Stimulated activated CD8-positive, alpha-beta memory T cell treated with anti-CD3 and anti-CD28 coated beads, Interleukin-7, amount 100 ng/mL, for 1 hour (primary cell): ENCODE measurements at places on chromosomes 5 and 9.
A peak's percentile ranks its signal among the peaks of the same experiment; 100 is the strongest.

GRCh38 chr5:173709761-173710160, 93.3 kb upstream of the BOD1 start:
- DNase-seq, result no peak

DNA sequence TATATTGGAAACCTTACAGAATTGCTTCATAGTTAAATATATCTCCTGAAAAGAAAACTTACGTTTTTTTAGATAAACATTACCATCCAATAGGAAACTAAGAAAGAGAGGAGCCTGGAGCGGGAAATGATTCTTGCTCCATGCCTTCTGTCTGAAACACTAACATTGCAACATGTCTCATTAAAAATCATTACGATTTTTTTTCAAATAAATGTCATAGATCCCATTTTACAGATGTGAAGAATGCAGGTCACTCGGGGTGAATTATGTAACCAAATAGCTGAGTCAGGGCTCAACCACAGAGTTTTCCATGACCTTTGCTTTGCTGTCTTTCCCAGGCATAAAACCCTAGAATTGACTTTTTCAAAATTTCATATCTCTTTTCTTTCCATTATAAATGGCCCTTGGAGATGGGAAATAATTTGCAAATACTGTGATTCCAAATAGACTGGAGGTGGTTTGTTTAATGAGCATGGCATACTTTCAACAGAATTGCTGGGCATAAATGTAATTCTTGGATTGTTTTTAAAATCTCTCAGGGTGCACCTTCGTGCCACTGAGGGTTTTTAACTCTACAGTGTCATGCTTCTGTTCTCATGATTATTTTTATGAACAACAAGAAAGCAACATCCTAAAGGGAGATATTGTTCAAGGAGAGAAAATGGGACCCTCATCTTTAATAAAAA, 302.8 kb downstream of the EBF1 start:
- DNase-seq, result no peak

- DNase-seq, result no peak
These were observed 22.4 kb upstream of the IRX4 start for GRCh38 chr5:1905108-1905507.

DNA sequence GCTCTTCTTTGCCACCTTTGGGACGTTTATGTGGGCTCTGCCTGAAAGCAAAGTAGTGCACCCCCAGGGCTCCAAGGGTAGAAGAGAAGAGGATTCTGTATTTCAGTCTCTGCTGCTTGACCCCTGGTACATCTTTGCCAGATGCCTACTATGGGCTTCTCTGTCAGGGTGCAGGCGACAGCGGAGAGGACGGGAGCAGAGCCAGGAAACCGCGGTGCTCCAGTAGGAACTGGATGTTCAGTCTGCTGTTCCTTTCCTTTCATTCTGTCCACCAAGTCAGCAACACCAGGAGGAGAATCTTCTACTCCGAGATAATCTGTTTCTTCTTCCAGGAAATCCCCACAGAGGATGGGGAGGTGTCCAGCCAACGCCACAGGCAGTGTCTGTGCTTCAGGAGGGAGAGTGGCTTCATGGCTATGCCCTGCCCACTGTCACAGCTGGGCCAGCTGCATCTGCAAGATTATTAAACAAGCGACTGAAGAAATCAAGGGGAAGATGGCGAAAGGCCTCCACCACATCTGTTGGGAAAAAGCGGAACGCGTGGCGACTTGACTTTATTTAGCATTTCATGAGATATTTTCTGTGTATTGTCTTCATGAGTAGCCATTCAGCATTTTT, 398.3 kb downstream of the IRX1 start:
- DNase-seq, result no peak

DNA sequence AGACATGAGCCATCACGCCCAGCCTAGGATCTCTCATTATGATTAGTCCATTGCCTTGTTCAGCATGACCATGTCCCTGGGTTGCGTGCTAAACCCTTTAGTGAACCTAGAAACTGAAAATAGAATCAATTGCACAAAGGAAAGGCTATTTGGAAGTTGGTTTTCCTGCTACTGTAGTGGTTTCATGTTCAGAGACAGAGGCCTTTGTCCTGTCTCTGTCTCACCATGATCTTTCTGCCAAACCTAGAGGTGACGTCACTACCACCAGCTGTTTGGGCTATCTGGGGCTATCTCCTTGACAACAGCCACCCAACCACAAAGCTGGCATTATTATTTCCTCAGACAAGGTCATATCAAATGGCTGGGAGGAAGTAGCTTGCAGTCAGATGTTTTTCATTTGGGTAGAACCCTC, 4.0 kb upstream of the CDK5RAP2 start:
- DNase-seq, result no peak

DNA sequence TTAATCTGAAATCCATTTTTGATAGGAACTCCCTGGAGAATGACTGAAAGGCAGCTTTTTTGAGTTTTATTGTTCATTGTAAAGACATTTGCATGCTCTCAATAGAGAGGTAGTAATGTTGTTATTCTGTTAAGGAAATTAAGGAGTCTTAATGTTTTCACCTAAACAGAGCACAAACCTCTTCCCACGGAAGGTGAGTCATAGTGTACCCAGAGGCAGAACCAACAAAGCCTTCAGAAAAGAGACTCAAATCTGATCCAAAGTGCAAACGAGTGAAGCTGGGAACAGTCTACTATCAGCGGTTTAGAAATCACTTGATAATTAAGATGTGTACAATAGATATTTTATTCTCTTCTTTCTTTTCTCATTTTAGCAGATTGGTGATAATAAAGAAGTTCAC, 470.5 kb downstream of the PLK2 start:
- DNase-seq, result no peak

DNA sequence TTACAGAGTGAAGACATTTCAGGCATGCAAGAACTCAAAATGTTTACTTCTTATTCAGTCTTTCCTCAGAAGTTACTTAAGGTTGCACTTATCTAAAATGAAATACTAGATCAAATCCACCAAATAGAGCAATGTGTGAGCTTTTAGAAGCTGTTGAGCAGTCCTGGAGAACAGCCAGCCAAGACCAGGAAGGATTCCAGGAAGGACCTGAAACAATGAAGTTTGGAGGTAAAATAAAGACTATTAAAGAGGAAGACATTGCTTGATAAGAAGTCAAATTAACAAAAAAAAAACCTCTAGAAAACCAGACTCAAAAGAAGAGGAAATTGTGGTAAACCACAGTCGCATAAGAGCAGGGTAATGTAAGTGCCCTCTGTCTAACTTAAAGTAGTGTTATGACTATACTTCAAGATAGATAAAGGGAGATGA, 156.2 kb upstream of the S1PR3 start:
- no peak for DNase-seq

- DNase-seq, result no peak
These were observed 2.3 kb downstream of the FBXO38 start for GRCh38 chr5:148386041-148386440.

- no peak for DNase-seq
These were observed 530.5 kb downstream of the SEMA5A start for GRCh38 chr5:9015260-9015936.

DNA sequence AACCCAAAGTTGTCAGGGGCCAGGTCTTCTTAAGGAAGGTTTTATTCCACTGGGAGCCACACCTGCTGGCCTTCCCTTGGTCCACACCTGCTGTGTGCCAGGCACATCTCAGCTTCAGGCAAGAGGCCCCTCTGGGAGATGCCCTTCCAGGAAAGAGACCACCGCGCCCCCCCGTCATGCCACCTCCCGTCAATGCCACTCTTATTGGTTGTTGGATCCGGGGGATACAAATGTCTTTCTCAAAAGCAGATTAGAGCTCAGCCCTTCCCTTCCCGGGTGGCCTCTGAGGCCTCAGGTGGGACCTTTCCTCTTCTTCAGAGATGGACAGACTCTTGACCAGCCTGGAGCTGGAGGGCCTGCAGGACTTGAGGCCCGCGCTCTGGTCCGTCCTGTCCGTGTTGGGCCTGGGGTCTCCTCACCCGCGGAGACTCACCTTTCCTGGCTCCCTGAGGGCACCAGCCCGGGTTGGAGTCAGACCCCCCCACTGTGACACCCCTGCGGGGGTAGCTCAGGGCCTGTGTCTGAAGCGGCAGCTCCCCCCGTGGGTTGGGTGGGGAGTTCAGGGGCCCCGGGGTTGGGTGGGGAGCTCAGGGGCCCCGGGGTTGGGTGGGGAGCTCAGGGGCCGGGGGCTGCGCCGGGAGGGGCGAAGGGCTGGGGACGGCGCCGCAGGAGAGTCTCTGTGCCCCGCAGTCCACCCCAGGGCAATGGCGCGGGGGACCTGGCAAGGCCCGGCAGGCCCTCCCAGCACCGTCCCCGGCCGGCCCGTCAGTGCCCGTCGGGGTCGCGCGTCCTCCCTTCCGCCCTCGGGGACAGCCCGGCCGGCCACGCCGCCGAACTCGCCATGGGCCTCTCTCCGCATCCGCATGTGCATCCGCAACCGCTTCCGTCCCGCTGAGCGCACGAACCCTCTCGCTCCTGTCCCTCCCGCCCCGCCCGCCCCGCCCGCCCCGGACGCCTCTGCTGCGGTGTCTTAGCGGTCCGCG, 3.7 kb upstream of the SLC9A3 start:
- DNase-seq, result no peak

- peak; percentile 86 for DNase-seq
These were observed at the start of gene DCTN4 for GRCh38 chr5:150758531-150759333. TSS of gene DCTN4 (minus strand) at chr5:150759017. CDS start at chr5:150758993, 24 bp downstream.

DNA sequence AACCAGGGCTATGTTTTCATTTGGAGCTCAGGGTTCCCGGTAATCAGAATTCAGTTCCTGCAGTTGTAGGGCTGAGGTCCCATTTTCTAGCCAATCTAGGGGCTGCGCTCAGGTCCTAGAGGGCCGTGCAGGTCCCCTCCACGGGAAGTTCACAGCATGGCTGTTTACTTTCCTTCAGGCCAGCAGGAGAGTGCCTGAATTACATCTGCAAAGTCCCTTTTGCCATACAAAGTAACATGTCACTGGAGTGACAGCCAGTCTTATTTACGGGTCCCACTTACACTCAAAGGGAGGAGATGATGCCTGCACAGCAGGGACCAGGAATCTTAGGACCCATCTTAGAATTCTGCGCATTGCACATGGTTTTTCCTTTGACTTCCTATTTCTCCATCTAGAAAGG, 29.9 kb upstream of the TGFBI start:
- no peak for DNase-seq

DNA sequence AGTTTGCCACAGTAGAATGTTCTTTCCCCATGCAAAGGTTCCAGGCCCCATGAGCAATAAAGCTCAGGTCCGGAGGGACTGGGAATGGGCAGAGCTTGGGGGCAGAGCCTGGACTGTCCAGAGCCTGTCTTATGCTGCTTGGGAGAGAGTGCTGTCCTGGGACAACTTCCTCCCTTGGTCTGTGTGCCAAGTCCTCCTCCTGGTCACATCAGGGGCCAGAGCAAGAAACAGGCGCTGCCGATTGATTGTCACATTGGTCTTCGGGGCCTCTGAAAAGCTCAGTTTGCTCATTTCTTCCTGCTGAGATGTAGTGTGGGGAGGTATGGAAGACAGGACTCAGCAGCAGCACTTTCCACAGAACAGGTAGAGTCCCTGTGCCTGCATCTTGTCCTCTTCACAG, 54.0 kb upstream of the FCN1 start:
- no peak for DNase-seq

DNA sequence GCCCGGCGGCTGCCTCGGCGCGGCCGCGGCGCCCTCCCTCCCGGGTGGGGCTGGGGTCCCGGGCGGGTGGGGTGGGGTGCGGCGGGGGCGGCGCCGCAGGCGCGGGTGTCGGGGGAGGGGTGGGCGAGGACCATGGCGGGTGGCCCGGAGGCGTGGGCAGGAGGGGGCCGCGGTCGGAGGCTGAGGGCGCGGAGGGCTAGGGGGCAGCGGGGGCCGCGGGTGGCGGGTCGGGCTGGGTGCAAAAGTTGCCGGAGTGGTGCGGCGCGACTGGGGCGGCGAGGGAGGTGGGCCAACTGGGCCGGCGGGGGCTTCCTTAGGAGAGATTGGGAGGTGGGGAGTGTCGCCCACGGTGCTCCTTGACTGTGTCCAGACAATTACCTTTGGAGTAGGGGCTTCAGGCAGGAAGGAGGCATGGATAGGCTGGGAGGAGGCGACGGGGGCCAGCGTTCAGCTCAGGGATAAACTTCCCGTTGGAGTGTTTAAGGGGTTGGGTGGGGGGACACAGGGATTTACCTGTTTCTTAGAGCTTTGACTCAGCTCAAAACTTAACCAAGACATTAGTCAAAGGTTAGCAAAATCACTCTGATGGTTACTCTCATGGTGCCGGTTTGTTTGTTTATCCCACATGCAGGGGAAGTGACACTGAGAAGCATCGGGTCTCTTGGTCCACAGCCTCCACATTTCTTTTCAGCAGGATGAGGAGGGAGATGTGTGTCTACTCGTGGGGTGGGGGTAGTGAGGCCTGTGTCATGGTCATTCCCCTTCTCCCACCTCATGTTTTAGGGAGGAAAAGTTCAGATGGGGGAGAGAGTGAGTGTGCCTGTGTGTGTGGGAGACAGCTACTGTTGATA, 859 bp downstream of the CSNK1G3 start:
- DNase-seq, result no peak

DNA sequence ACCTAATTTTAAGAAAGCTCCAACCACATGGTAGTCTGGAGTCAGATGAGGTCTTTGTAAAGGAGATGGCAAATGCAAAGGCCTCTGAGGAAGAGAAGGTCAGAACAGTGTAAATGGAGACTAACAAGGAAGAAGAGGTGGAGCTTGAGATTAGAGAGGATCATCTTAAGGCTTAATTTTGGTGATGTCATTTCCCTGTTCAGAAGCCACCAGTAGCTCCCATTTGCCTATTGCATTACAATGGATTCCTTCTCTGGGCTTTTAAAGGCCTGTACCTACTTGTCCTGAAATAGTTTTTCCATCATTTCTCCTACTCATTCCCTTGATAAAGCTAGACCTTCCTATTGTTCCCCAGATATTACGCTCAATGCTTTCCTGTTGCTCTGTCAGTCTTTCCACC, 16.1 kb downstream of the PCSK5 start:
- DNase-seq, result no peak

DNA sequence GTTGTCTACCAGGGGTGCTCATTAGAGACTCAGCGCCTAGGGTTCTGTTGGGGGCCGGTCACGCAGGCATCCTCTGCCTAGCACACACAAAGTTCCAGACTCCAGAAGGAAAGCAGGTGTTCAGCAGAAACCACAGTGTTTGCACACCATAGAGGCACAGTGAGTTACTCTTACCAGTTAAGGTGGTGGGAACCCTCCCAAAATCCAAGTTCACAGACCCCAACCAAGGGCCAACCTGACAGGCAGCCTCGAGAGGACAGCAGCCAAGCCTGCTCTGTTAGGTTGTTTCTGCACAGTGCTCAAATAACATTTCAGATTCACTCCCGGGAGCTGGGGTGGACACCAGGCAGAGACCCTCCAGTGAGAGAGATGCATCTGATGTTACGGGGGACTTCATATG, 36.2 kb downstream of the SECISBP2 start:
- DNase-seq, result no peak

DNA sequence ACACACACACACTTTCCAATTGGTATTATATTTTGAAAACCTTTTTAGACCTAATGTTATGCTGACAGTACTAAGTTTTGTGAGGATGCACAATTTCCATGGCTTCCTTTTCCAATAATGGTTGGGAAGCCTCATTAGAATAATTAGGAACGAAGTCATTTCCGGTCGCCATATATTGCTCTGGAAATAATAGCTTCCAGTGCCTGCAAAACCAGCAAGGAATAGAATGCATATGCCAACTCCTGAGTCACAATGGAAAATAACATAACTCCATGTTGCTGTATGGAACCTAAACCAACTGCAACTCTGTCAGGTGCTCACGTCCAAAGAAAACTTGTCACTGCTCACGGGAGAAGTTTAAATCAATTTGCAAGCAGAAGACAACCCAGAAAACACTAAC, 222.0 kb downstream of the EBF1 start:
- DNase-seq, result no peak

GRCh38 chr9:86402591-86402990, 48.4 kb upstream of the TUT7 start:
- no peak for DNase-seq
